ENCODE measurements at places on chromosomes 4 and X.

DNA sequence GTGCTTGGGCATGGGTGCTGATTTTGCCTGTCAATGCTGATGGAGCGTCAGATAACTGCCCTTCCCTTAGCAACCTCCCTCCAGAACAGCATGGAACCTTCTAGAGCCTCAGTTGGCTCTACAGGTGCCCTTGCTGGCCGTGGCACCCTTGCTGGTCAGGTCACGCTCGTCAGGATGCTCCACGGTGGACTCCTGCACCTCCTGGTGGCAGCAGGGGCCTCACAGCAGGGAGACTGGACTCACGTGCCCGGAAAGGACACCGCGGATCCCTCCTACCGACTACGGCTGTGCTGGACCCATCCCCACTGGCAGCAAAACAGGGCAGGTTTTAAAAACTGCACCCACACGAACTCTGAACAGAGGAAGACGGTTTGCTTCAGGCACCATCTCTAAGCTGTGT lies 82.1 kb upstream of the AFAP1 start:
- no peak for DNase-seq

GRCh38 chrX:7083468-7084396 lies 63.8 kb upstream of the STS start:
- no peak for DNase-seq

- no peak for DNase-seq
Observed at GRCh38 chr4:186265683-186266652, at the start of gene F11. F11 (plus strand) TSS chr4:186266189; CDS start chr4:186267137, 948 bp downstream.

DNA sequence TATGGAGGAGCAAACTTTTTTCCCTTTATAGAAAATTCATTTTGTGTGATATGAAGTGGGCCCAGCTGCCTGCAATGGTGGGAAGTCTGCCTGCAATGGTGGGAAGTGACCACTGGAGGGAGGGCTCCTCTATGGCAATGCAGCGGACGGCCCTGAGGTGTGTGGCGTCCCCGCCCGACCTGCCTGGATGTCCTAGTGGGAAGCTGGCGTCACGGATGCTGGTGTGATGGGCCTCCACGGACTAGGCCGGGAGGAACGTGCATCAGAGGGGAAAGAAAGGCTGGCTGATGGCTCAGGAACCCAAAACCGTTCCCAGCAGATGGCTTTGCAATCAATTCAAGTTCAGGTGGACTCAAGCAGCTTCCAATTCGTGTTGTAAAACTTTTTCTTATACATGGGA lies 177.9 kb downstream of the AFAP1 start:
- peak; percentile 14 for DNase-seq

- no peak for DNase-seq
Observed at GRCh38 chrX:109384699-109385098, 97.2 kb downstream of the GUCY2F start.

- no peak for DNase-seq
Observed at GRCh38 chrX:88613338-88613737, 133.7 kb upstream of the CPXCR1 start.

GRCh38 chr4:67480810-67481209 lies 64.5 kb downstream of the CENPC start:
- DNase-seq, result no peak

GRCh38 chr4:121977251-121978171 lies 25.7 kb upstream of the TRPC3 start:
- DNase-seq, result no peak

DNA sequence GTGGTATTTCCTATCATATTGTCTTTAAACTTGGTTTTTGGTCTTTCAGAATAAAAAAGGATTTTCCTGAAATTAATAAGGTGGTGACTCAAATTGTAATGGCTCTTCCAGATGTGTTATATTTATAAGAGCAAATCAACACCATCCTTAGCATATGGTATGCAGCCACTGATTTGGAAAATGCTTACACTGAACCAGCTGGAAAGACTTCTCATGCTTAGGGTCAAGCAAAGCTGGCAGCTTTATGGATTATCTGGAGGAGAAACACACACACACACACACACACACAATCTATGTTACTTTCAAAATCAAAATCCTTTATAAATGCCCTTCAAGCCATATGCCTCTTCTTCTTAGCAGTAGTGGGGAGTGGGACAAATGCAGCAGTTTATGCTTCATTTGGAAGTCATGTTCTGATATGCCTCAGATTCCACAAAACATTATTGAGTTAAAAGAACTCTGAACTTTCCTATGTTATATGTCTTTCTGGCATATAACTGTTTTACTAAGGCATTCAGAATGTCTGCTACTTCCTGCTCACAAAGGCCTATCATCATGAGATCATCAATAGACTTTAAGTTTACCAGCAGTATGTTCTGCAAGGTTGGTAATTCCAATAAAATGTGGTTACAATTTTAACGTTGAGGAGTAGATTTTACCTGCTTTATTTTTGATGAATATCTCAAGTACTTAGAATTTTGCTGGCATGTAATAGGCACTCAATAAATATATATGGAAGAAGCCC lies 72.9 kb upstream of the PRDM5 start:
- DNase-seq, result no peak

GRCh38 chr4:4935974-4936373 lies 76.5 kb downstream of the MSX1 start:
- DNase-seq, result no peak

All from stimulated activated CD8-positive, alpha-beta memory T cell treated with anti-CD3 and anti-CD28 coated beads, Interleukin-15, amount 100 ng/mL, for 24 hours (primary cell).